ENCODE measurements at places on chromosomes 5 and 9.
A peak's percentile ranks its signal among the peaks of the same experiment; 100 is the strongest.

GRCh38 chr9:28847331-28847730, 1274.0 kb upstream of the C9orf72 start:
- no peak for DNase-seq

- no peak for DNase-seq
Measured at GRCh38 chr5:88374391-88374790, 105.7 kb upstream of the TMEM161B start.

GRCh38 chr9:129202613-129203555, 24.8 kb upstream of the IER5L start:
- DNase-seq = peak; percentile 68

- DNase-seq = no peak
Measured at GRCh38 chr9:127537014-127537413, 75.1 kb upstream of the STXBP1 start.

DNA sequence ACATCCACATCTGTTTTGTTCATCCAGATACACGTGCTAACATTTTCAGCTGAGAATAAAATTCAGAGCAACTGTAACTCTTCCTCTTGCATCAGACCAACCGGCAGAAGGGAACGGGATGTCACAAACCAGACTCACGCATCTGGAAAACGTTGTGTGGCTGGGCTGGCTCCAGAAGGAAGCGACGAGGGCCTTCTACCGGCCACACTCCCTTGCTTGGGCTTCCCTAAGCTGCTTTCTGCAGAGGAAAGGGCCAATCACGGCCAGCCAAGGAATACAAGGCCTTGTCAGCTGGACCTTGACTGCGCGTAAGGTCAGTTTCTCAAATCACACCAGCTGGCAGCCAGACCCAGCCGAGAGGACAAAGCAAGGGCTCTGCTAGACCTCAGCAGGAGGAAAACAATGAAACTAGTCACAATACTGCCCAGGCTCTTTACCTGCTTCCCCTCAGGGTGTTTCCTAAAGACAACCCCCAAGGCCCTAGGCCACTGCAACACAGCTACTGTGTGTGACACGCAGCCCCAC, 106.1 kb downstream of the THBS4 start:
- no peak for DNase-seq

DNA sequence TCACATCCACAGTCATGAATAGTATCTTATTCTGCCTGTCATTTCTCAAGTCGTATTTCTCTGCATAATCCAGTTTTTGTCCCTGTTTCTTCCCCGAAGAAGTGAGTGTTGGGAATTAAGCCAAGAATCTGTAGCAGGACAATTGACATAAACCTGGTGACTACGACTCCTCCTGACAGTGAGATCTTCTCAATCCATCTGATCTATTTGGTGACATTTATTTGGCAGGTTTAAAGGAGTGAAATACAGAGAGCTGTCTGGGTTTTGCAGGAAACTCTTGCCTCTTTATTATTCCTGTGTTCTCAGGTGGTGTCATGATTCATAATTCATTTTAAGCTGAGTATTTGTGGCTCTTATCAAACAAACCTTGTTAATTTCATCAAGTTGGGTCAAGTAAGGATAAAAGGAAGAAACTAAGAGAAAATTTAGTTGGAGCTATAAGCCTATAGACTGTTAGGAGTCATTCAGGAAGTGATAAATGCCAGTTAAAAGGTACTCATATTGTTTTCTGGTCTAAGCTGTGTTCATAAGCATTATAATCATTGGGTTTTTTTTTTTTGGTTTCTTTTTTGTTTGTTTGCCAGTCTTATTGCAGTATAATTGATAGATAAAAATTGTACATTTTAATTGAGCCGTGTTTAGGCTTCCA, 95.9 kb upstream of the PCSK1 start:
- DNase-seq = no peak

- no peak for DNase-seq
Measured at GRCh38 chr9:94868464-94868863, 142.0 kb downstream of the AOPEP start.

DNA sequence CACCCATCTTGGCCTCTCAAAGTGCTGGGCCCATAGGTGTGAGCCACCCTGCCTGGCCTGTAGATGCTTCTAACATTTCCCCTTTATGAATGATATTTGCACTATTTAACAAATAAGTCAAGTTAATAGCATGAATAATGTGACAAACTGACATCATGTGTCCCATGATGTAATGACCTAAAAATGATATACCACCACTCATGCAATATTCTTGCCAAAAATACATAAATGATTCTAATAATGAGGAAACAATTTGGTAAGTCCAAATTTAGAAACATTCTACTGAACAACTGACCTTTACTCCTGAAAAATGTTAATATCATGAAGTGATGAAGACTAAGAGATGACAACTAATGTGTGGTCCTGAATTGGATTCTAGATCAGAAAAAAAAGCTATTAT, 33.5 kb upstream of the TRIM14 start:
- DNase-seq = no peak

- DNase-seq = no peak
Measured at GRCh38 chr9:85639675-85640186, 102.0 kb downstream of the AGTPBP1 start.

DNA sequence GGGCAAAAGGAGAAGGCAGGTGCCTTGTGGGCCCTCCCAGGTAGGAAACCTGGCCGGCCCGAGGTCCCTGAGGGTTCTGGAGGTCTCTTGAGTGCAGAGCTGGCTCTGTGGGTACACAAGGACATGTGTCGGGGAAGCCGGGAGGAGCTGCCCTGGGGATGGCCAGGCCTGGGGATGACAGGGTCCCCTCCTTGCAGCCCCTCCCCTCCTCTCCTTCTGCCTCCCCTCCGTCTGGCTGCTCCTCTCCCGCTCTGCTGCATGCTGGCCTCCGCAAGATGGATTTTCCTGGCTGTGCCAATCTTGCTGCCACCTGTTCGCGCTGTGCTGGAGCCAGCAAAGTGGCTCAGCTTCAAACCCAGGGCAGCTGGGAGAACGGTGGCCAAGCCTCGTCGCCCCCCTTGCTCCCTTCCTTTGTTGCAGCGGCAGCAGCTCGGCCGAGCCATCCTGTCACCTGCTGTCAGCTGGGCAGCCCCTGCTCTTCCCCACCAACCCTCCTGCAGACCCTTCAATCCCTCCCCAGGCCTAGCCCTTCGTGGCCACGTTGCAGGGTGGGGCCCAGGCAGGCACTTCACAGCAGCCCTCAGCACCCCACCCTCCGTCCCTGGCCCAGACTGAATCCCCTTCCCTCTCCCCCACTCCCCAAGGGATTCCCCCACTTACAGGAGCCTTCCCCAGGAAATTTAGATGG, 17.6 kb upstream of the UNC5A start:
- DNase-seq = no peak

DNA sequence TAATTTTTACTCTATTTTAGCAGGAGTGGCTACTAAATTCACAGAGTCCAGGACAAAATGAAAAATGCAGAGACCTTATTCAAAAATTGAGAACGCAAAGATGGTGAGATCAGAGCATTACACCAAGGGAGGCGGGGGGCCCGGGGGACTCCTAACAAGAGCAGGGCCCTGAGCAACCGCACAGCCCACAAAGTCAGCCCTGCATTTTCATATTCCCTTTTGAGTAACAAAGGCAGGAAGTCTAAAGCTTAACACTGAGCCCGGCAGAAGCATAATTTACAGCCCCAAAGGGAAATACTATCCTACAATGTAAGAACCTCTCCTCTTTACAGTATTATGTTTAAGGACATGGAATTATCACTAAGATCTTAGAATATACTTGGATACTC, 69.4 kb downstream of the TLE1 start:
- DNase-seq = no peak

DNA sequence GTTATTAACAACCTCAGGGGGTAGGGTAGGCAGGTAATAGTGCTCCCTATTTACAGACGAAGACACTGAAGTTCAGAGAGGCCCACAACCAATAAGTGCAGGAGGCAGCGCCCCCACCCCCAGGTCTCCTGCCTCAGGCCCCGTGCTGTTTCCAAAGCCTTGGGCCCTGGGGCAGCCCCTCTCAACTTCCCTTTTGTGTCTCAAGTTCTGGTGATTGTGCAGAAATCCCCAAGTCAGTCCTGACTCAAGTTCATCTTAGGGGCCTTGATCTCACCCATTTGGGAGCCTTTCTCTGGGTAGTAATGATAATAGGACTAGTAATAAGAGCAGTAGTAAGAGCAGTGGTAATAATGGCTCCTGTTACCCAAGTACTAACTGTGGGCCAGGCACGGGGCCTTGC, 35.5 kb upstream of the ASS1 start:
- DNase-seq = no peak

GRCh38 chr5:94832685-94833084, 214.2 kb downstream of the SLF1 start:
- no peak for DNase-seq

DNA sequence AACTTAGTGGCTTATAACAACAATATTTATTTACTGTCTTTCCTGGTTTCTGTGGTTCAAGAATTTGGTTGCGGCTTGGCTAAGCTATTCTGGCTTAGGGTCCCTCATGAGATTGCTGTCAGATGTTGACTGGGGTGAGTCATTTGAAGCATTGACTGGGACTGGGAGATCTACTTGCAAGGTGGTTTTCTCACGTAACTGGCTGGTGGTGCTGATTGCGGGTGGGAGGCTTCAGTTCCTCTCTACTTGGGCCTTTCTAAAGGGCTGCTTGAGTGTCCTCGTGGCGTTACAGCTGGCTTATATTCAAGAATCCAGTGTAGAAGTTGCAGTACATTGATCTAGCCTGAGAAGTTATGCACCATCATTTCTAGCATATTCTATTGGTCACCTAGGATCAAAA, 218.5 kb upstream of the ELAVL2 start:
- DNase-seq = no peak

- no peak for DNase-seq
Measured at GRCh38 chr5:10229306-10230048, 20.2 kb downstream of the ATPSCKMT start.

DNA sequence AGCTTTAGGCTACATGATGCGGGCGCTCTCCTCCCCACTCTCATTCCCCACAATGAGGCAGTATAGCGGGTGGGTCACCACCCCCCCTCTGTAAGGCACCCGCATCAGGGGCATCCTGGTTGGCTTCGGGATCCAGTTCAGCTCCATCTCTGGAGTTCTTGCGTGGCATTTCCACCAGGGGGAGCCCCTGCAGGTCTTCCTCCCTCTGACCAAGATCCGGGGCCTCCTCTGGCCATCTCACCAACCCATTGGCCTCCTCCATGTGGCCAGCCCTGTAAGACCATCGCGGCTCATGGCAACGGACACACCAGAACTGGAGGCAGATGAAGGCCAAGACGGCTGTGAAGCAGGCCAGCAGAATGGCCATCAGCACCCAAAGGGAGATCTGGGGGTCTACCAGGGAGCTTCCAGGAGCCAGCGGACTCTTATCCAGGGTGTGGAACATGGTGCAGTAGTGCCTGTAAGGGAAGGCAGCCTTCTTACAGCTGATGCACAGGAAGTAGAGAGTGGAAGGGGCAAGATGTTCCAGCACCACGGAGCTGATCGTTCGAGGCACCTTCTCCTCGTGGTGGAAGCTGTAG, 77.0 kb downstream of the CYFIP2 start:
- no peak for DNase-seq

DNA sequence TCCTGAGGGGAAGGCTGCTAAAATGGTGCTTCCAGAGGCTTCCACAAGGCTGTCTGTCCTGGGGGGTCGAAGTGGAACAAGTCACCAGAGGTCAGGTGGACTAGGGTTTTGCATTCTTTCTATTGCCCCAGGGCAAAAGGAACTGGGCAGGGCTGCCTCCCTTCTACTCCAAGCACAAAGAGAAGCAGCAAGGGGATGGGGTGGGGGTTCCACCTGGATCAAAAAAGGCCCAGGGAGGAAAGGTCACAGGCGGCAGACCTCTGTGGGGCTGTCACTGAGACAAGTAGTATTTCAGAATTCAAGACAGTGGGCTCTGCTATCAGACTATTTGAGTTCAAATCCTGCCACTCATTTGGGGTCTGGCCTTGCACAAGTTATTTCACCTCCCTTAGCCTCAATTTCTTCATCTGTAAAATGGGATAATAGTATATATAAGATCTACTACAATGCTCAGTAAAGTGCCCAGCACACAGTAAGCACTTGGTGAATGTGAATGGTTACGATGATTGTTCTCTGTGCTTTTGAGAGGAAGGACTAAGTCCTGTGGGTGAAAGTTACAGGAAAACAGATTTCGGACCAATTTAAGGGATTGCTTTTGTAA, 1.9 kb upstream of the ARSI start:
- no peak for DNase-seq

- no peak for DNase-seq
Measured at GRCh38 chr5:86880344-86880743, 262.6 kb downstream of the COX7C start.

DNA sequence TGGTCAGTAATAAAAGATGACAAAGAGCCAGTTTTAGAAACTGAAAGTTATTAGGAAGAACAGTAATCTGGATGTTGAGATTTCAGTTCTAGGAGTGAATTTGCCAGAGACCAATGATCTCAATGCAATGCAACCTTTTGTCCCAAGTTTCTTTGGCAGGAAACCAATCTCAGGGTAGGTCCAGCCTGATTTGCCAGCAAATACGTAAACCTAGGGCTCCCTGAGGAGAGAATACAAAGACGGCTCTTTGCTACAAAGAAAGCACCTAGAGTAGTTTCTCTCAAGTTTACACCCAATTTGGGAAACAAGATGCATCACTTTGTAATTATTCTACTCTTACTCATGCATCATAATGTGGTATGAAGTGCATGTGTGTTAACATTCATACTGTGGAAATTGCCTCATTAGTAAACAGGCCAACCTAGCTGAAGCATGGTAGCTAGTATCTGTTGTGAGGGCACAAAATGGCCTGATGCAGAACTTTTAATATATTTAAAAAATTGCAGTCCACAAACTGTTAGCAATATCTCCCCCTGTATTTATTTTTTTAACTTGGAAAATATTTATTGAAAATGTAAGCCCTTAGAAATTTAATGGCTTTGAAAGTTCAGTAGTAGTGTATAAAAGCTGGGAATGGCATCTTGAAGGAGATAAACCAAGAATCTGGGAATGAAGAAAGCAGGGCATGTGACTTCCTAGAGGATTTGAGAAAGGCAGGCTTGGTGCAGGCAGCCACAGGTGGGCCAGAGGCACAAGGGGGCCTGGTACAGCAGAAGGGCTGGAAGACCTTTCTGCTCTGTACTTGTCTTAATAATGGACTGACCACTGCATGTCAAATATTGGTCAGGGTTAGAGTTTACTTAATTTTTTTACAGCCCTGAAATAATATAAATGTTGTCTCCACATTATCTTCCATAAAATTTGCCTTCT, 59.5 kb downstream of the MAST4 start:
- no peak for DNase-seq

GRCh38 chr5:176773408-176774035, 36.8 kb upstream of the UNC5A start:
- no peak for DNase-seq

DNA sequence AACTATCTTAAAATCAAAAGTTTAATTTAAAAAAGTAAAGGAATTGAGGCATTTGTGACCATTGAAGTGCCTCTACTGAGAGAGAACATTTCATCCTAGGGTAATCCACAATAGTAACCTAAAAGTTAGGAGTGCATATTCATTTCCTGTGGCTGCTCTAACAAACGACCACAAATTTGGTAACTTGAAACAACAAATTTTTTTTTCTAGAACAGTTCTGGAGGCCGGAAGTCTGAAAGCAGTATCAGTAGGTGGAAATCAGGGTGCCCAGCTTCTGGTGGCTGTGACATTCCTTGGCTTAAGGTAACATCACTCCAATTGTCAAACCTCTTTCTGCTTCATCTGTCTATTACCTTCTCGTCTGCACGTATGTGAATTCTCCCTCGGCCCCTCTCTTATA, 67.1 kb upstream of the SSBP2 start:
- no peak for DNase-seq
